CD4-positive, alpha-beta T cell treated with Interleukin-12 subunit alpha and Interleukin-12 subunit beta, for 1 hour (primary cell): ENCODE measurements at places on chromosomes 2 and 18.

GRCh38 chr2:46873604-46874068 is 42.0 kb downstream of the MCFD2 start:
- DNase-seq = no peak

- DNase-seq = no peak
Measured at GRCh38 chr2:16526193-16526592, 139.4 kb downstream of the CYRIA start.

DNA sequence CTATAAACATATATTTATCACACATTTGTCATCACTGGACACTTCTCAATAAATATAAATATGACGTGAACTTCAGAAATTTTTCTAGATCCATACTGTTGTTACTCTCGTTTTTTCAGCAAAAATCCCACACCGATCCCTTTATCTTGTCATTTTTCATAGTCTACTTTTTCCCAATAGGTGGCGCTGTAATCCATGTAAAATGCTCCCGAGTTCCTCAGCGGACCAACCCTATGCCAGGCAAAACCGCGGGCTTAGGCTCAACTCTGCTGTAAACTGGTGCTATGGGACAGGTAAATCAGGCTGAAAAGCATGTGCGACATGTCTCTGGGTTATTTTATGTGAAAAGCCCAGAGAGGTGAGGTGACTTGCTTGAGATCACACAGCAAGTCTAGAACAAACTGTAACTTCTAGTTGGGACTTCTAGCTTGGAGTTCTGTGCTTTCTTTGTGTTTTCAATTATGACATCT is 104.0 kb downstream of the COBLL1 start:
- DNase-seq = peak; percentile 16

- no peak for DNase-seq
Measured at GRCh38 chr2:47069628-47070154, 85.4 kb downstream of the STPG4 start.
